Fibroblast of lung (primary cell): ENCODE measurements at places on chromosomes 12 and 14. TPM values are rescaled to one million over a fixed set of nuclear protein-coding genes. Genes with fewer than 3 reads are reported as not detected.

PLCZ1 gene
- total RNA-seq: not detected in 2 replicates

SPATA7 gene
- total RNA-seq: 22.1 and 26.4 TPM in 2 replicates

DAAM1 gene
- total RNA-seq: 15.5 and 16.9 TPM in 2 replicates

BDKRB1 gene
- 16.7 and 22.5 TPM in 2 replicates for total RNA-seq

CCDC184 gene
- total RNA-seq: under 0.01 and 0.17 TPM in 2 replicates

OTUB2 gene
- 1.5 and 2.3 TPM in 2 replicates for total RNA-seq

HOXC10 gene
- total RNA-seq: not detected in 2 replicates

NR4A1 gene
- total RNA-seq: 2.1 and 3.8 TPM in 2 replicates

KLHL33 gene
- total RNA-seq: 0.26 and 1.5 TPM in 2 replicates

SLC6A15 gene
- 0.77 and 0.99 TPM in 2 replicates for total RNA-seq

IGF1 gene
- 0.83 and 1.3 TPM in 2 replicates for total RNA-seq

KLRB1 gene
- not detected in 2 replicates for total RNA-seq

LRP6 gene
- 39.3 and 39.5 TPM in 2 replicates for total RNA-seq

WNT5B gene
- 40.3 and 105 TPM in 2 replicates for total RNA-seq

FAM90A1 gene
- 0.26 and 0.33 TPM in 2 replicates for total RNA-seq

LPCAT3 gene
- 10.0 and 11.4 TPM in 2 replicates for total RNA-seq

KRT82 gene
- total RNA-seq: not detected in 2 replicates

SPTSSA gene
- total RNA-seq: 15.9 and 20.1 TPM in 2 replicates

CLEC4D gene
- not detected in 2 replicates for total RNA-seq

TMEM229B gene
- 0.77 and 0.99 TPM in 2 replicates for total RNA-seq

PRIMA1 gene
- not detected in 2 replicates for total RNA-seq

KRT6B gene
- not detected in 2 replicates for total RNA-seq

ANG gene
- total RNA-seq: 5.1 and 6.4 TPM in 2 replicates

NFATC4 gene
- total RNA-seq: 33.1 and 59.9 TPM in 2 replicates

VSIG10 gene
- 26.5 and 31.7 TPM in 2 replicates for total RNA-seq

TAS2R20 gene
- total RNA-seq: 2.1 and 3.3 TPM in 2 replicates

TAS2R13 gene
- 1.0 and 1.7 TPM in 2 replicates for total RNA-seq

HNF1A gene
- total RNA-seq: not detected in 2 replicates

BMAL2 gene
- total RNA-seq: 23.9 and 44.9 TPM in 2 replicates

TRPV4 gene
- 0.51 and 0.66 TPM in 2 replicates for total RNA-seq

PTCSC3 gene
- total RNA-seq: not detected in 2 replicates

CARMIL3 gene
- 0.17 and 0.26 TPM in 2 replicates for total RNA-seq

SLC4A8 gene
- total RNA-seq: 3.3 and 7.3 TPM in 2 replicates

ZDHHC22 gene
- total RNA-seq: not detected in 2 replicates

ASCL1 gene
- not detected in 2 replicates for total RNA-seq

GDF11 gene
- 3.1 and 4.3 TPM in 2 replicates for total RNA-seq

NKX2-8 gene
- total RNA-seq: not detected in 2 replicates

CLMN gene
- 0.83 and 1.0 TPM in 2 replicates for total RNA-seq

KRT79 gene
- not detected in 2 replicates for total RNA-seq

STAC3 gene
- 0.26 and 0.33 TPM in 2 replicates for total RNA-seq

TC2N gene
- total RNA-seq: 0.26 and 0.83 TPM in 2 replicates

ATP6V1D gene
- 95.5 and 120 TPM in 2 replicates for total RNA-seq

BCL11B gene
- under 0.01 TPM in 2 replicates for total RNA-seq

HOXC13 gene
- not detected in 2 replicates for total RNA-seq

TAS2R7 gene
- total RNA-seq: not detected in 2 replicates
